Daoy (cell line): ENCODE measurements at places on chromosomes 11 and 22. TPM values are rescaled to one million over a fixed set of nuclear protein-coding genes. Genes with fewer than 3 reads are reported as not detected.

NOX4 gene
- 2.7 and 6.8 TPM in 2 replicates for total RNA-seq

HTR3B gene
- not detected in 2 replicates for total RNA-seq

SLC17A6 gene
- not detected in 2 replicates for total RNA-seq

MMP10 gene
- not detected in 2 replicates for total RNA-seq

SLC25A1 gene
- 53.4 and 57.9 TPM in 2 replicates for total RNA-seq

FGF3 gene
- total RNA-seq, result not detected in 2 replicates

DGCR2 gene
- total RNA-seq, result 24.4 and 24.5 TPM in 2 replicates

APOA1 gene
- 0.11 TPM in 1 of 2 replicates, not detected in the other for total RNA-seq

GGTLC2 gene
- total RNA-seq, result not detected in 2 replicates

SLC22A12 gene
- total RNA-seq, result not detected in 2 replicates

KRTAP5-7 gene
- not detected in 2 replicates for total RNA-seq

RASSF10 gene
- 0.27 and 3.4 TPM in 2 replicates for total RNA-seq

PRR33 gene
- not detected in 2 replicates for total RNA-seq

VPREB3 gene
- not detected in 2 replicates for total RNA-seq

AQP11 gene
- 0.06 and 0.23 TPM in 2 replicates for total RNA-seq

- DNase-seq, result no peak
Measured at GRCh38 chr11:65378208-65378927, 4.1 kb downstream of the SLC25A45 start.

GRCh38 chr11:73506038-73506437 is 91.9 kb downstream of the FAM168A start:
- no peak for DNase-seq

GRCh38 chr11:21556926-21557325 is 636.0 kb upstream of the ANO5 start:
- DNase-seq, result no peak

- no peak for DNase-seq
Measured at GRCh38 chr11:426851-427250, 12.1 kb upstream of the SIGIRR start.

- DNase-seq, result no peak
Measured at GRCh38 chr11:60950933-60951605, 907 bp downstream of the SLC15A3 start.

DNA sequence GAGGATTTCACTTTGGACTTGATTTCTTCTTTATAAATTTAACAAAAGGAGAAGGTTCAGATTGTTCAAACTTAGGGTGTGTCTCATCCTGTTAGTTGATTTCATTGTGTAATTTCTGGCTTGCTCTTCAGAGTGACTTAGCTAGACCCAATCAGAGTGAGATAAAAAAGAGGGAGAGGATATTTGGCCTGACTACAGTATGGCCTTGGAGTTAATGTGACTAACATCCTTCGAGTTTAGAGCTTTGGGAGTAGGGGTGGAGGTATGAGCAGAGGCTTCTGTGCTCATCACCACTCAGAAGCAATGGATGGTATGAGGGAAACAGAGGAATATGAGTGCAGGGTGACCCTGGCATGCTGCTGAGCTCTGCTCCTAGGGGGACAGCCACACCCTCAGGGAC is 114.2 kb downstream of the ME3 start:
- no peak for DNase-seq

GRCh38 chr11:112971195-112971594 is 10.0 kb downstream of the NCAM1 start:
- DNase-seq, result no peak

- DNase-seq, result peak; percentile 35
Measured at GRCh38 chr22:31451709-31452571, 37.7 kb downstream of the EIF4ENIF1 start.

GRCh38 chr11:100727410-100727809 is 40.3 kb downstream of the ARHGAP42 start:
- no peak for DNase-seq

DNA sequence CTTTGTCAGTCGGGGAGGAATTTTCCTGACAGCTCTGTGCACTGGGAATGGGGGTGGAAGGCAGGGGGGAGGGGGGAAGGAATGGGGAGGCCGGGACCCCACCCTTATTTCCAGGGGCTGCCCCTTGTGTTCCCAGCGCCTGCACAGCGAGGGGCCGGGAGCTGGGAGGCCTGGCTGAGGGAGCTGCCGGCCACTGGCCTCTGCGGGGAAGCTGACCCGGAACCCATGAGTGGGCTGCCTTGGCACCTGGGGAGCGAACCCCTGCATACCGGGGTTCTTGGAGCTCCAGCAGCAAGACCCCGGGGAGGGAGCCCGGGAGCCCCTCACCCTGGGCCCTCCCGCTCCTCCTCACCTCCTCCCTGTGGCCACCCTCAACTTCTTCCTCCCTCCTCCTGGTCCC is 3.5 kb downstream of the H19 start:
- no peak for DNase-seq

DNA sequence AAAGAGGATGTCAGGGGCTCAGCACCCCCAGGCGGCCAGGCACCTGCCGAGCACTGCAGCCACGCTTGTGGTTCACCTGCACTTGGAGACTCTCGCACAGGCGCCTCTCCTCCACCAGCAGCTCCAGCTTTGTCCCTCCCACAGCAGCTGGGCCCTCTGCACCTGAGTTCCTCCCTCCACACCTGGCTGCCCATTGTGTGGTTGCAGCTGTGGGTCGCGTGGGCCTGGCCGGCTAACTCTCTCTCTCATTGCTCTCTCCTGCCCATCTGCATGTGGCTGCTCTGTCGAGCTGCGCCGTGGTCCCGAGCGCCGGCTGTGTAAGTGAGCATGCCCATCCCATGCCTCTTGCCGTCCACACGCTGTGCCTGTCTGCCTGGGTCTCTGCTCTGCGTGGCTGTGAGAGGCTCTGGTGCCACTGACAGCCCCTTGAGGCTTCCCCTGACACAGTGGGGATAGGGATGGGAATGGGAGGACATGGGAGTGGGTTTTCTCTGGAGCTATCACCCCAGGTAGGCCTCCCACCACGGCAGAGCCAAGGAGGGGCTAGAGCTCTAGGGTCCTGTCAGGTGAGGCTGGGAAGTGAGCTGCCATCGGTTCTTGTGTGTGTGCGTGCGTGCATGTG is 8.5 kb upstream of the ACR start:
- no peak for DNase-seq

- peak; percentile 95 for DNase-seq
Measured at GRCh38 chr11:46296528-46297448, 19.3 kb downstream of the CREB3L1 start.

GRCh38 chr11:12906501-12906900 is 102.6 kb upstream of the RASSF10 start:
- no peak for DNase-seq

DNA sequence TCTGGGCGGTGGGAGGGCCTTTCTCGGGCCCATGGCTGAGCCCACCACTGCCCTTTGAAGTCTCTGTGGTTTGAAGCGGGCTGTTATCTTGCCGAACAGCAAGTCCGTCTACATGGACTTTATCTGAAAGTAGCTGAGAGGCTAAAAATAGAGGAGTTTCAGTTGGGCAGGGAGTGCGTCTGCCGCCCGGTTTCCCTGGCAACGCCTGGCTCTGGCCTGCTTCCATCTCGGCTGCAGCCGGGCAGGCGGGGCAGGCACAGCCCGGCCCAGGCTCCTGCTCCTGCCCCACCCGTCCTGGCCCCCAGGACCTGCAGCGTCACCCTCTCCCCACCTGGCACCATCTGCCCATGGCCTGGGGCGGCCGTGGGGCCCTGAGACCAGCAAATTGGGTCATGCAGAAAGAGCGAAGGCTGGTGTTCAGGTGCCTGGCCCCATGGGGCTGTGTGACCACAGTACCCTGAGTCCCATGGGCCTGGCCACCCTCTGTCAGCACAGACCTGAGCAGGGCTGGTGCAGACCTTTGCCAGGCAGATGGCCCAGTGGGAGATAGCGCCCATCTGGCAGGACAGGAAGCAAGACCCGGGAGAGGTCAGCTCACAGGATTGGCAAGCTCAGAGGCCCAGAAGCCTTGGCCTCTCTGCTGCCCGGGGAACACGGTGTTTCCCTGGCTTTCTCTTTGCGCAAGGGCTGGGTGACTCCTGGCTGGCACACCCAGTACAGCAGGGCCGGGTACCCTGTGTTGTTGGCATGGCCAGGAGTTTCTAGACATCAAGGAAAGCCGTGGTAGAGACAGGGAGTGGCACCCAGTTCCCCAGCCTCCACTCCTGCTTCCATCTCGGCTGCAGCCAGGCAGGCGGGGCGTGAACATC is 79.1 kb upstream of the KCNQ1OT1 start:
- peak; percentile 58 for DNase-seq

GRCh38 chr22:38067028-38067415 is 9.8 kb downstream of the PICK1 start:
- no peak for DNase-seq

DNA sequence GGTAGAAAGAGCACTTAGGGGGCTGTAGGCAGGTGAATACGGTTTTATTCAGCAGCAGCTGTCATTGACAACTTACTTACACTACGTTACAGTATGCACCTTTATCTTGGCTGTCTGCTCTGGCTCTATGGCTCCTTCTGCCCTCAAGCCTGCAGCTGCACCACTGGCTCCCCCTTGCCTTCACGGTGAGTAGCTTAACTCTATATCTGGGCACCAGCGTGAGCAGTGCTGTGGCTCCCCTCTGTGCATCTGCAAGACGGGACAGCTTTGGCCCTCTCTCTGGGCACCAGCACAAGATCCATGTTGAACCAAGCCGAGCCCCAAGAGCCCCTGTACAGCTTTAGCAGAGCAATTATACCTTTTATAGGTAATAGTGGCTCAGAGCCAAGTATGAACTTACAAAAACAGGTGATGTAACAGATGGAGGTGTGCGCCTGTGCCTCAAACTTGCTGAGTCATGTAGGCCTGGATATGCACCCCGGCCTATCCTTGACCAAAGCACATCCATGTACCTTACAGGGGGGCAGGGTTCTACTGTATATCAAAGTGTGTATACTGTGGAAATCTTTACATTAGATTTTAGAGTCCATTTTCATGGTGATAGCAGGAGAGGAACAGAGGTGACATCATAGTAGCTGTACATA is 96.9 kb upstream of the CTSC start:
- no peak for DNase-seq

DNA sequence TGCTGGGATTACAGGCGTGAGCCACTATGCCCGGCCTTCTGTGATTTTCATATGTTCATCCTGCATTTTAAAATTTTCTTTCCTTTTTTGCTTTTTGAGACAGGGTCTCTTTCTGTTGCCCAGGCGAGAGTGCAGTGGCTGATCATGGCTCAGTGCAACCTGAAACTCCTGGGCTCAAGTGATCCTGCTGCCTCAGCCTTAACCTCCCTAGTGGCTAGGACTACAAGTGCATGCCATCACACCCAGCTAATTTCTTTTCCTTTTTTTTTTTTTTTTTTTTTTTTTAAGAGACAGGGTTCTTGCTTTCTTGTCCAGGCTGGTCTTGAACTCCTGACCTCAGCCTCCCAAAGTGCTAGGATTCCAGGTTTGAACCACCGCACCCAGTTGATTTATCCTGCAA is 54.1 kb upstream of the WT1 start:
- DNase-seq, result no peak

GRCh38 chr11:47104261-47104950 is 72.3 kb downstream of the ARFGAP2 start:
- DNase-seq, result no peak
